ENCODE measurements at places on chromosomes 12 and 14.
A peak's percentile ranks its signal among the peaks of the same experiment; 100 is the strongest.

- DNase-seq: no peak
Measured at GRCh38 chr14:32304296-32304695, 24.8 kb upstream of the AKAP6 start.

DNA sequence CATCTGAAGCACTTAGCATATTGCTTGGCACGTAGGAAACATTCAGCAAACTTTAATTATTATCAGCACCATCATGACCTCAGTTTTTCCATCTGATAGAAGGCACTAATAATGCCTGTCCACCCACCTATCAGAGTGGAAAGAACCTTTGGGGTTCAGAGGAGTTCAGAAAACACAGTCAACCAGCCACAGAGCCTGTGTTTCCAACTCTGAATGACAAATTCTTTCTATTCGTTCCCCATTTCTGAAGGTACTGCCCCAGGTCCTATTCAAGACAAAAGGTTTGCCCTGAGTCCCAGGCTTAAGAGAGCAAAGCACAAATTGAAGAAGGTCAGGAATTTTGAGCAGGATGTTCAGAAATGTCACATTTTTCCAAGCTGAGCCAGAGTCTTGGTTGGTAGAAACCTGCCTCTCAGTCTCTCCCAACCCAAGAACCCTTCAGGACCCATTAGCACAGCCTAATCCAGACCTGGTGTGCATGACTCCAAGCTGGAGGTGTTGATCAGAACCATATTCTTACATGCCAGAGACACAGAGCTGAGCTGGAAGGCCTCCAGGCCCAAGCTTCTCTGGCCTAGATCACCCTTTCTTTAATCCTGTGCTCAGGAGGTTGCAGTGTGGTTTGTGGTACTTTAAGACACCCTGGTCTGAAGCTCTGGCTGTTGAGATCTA is 114.4 kb downstream of the TBX5 start:
- DNase-seq: no peak

- DNase-seq: no peak
Measured at GRCh38 chr12:43973993-43974392, 138.1 kb downstream of the TMEM117 start.

GRCh38 chr12:48160046-48160445 is 2.7 kb upstream of the ASB8 start:
- no peak for DNase-seq

- peak; percentile 29 for DNase-seq
Measured at GRCh38 chr14:67837011-67837624, 17.5 kb downstream of the RAD51B start.

GRCh38 chr14:52551696-52552062 is 626 bp downstream of the TXNDC16 start:
- DNase-seq: no peak

DNA sequence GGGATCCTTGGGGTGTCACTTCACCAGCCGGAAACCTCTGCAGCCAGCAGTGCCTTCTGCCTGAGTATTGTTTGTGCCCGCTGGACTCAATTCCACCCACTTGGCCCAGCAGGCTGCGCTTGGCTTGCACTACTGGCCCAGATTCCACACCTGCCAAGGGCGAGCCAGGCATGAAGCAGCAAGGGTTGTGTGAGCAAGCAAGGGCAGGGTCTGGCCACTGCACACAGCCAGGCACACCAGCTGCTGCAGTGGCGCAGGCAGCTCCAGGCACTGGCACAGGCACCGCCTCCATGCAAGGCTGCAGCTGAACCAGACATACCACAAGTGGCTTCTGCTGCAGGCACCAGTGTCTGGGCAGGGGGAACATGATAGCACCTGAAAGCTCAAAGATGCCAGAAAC is 99.5 kb downstream of the NUAK1 start:
- DNase-seq: no peak
